Right lung (tissue), 10 donors: ENCODE measurements at places on chromosomes 7 and 10. TPM values are rescaled to one million over a fixed set of nuclear protein-coding genes. Genes with fewer than 3 reads are reported as not detected.

GALNT17 gene
- 17.1 TPM for polyA plus RNA-seq

GNG11 gene
- polyA plus RNA-seq: 52.5 TPM

PNLIPRP3 gene
- polyA plus RNA-seq: not detected

EGR2 gene
- 0.85 TPM for polyA plus RNA-seq

CYTH3 gene
- 20.3 TPM for polyA plus RNA-seq

LRRC18 gene
- 1.1 TPM for polyA plus RNA-seq

ANKRD2 gene
- polyA plus RNA-seq: 0.90 TPM

PSD gene
- polyA plus RNA-seq: 7.4 TPM

DNA sequence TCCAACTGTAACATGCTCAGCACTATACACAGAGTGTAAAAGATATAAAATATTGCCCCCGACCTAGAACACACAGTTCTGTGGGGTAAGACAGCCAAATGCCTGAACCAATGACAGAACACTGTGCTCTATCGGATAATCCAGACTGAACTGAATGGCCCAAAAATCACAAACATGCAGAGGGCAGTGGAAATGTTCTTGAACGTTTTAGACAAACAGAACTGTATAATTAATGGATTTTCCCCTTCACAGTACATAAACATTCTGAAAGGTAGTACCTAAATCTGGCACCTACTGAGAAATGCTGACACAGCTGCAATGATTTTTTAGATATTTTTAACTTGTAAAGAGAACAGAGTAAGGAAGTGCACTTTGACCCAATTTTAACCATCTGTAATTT, 33.4 kb downstream of the PARD3 start:
- no peak for DNase-seq

GRCh38 chr10:14543046-14543903, 212.6 kb upstream of the FRMD4A start:
- DNase-seq: no peak

GRCh38 chr10:112246-112645, 23.0 kb upstream of the ZMYND11 start:
- DNase-seq: no peak

DNA sequence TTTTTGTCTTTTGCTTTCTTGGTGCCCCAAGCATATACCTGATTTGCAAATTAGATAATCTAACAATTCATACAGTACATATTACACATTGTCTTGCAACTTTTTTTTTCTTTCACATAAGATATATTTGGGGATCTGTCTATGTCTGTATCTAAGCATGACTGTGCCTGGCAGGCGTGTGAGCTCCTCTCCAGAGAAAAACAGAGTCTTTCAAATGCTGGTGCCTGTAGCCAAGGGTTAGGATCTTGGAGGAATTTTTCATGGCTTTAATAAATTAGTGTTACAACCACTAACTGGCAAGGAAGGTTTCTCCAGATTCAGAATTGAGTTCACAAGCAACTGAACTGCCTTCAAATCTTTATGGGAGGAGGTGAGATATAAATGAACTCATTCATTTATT, 14.8 kb upstream of the SLF2 start:
- DNase-seq: no peak

- DNase-seq: no peak
Measured at GRCh38 chr10:24944512-24945255, 7.7 kb downstream of the PRTFDC1 start.

DNA sequence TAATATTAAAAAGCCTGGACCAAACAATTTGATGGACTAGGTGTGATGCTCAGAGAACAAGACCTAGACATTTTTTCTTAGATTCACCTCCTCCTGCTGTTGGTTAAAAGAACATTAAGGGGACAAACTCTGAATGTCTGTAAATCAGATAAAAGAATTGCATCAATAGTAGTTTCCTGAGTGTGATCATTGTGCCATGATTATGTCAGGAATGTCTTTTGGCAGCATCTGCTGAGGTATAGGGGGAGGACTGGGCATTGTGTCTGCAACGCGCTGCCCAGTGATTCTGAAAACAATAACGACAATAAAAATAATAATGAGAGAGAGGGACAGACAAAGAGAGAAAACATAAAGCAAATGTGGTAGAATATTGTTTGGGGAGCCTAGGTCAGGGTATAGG, 6.9 kb downstream of the C7orf57 start:
- DNase-seq: no peak

- no peak for DNase-seq
Measured at GRCh38 chr10:71045936-71046335, 157.6 kb upstream of the PCBD1 start.

DNA sequence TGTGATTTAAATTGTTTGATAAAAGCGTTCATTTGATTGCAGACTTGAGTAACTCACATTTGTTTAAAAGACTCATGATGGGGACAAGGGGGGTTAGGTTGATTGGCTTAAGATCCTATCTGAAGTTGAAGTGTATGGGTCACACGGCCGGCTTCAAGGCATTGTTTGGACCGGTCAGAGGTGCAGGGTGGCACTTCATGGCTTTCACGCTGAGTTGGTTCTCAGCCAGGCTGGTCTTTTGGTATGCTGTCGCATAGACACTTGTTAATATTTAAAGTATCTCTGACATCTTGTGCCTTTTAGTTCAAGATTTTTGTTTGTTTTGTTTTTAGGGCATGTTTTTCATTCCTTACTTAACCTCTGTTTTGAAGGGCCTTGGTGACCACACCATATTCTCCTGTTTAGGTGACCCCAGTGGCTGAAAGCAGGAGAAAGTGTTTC, 58.1 kb downstream of the CCNY start:
- DNase-seq: no peak

DNA sequence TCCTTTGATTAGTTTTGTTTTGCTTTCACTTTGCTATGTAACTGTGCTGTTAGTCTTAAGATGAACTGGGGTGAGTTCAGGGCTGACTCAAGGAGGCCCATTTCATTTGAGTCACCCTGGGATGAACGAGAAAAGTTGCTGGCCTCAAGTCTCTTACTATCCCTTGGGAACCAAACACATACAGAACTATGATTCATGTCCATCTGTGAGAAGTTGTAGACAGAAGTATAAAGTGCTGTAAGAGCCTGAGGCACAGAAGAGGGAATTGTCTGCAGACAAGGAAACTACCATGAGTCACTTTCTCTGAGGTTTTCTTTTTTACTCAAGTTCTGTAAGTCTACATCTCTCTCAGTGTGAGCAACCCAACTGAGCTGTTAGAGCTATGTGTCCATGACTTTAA, 179.8 kb upstream of the CSTF2T start:
- DNase-seq: no peak

DNA sequence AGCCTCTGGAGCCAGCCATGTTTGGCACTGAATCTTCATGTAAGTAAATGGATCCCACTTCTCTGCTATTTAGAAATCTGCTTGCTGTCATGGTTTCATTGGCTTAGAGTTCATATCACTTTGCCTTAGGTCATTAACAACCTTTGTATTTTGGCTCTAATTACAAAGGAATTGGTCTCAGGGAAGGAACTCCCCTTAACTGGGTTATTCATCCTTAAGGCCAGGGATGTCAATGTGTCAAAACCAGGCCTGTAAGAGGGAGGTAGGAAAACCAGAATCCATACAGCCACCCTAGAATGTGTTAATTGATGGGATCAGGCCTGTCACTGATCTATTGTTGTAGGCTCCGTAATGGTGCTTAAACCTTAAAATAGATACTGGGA, 67.3 kb downstream of the ST7 start:
- DNase-seq: no peak

DNA sequence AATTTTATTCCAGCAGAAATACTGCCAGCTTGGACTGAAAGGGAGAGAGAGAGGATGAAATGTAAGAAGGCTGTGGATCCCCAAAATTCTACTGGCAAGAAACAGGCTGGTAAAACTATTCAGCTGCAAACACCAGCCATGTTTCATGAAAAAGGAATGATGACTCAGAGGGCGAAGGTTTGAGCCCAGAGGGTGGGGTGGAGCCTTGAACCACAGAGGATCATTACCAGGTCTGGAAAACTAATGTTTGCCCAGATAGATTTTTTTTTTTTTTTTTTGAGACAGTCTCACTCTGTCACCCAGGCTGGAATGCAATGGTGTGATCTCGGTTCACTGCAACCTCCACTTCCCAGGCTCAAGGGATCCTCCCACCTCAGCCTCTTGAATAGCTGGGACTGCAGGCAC, 41.7 kb upstream of the NRF1 start:
- no peak for DNase-seq

DNA sequence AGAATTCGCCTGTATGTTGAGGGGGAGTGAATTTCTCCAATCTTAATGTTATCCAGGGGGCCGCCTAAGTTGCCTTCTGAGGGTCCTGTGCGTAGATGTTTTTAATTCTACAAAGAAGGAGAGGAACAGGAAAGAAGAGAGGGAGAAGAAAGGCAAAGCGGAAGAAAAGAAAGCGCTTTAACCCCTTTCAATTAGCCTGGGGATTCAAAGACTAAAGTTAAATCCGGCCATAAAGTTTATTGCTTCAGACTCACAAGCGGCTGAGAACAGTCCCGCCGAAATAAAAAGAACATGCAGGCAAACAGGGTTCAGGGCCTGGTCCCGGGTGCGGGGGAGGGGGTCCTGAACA, 4.5 kb downstream of the HOXA5 start:
- DNase-seq: no peak

DNA sequence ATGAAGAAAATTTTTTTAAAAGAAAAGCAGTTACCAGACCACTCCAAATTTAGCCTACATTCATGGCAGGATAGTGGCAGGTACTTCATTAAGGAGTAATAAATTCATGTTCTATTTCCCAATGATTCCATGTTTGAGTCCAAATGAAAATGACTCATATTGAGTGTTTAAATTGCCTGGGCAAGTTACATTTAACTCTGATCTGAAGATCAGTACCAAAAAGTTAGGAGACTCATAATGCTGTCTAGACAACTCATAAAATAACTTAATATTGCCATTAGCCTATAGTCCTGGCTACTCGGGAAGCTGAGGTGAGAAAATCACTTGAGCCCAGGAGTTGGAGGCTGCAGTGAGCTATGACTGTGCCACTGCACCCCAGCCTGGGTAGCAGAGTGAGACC, 13.0 kb downstream of the BRAF start:
- DNase-seq: no peak

GRCh38 chr7:80047032-80047431, 87.6 kb upstream of the GNAI1 start:
- no peak for DNase-seq

- DNase-seq: no peak
Measured at GRCh38 chr10:35720366-35720765, 78.3 kb upstream of the FZD8 start.

- DNase-seq: no peak
Measured at GRCh38 chr7:36884351-36884750, 160.1 kb upstream of the AOAH start.

DNA sequence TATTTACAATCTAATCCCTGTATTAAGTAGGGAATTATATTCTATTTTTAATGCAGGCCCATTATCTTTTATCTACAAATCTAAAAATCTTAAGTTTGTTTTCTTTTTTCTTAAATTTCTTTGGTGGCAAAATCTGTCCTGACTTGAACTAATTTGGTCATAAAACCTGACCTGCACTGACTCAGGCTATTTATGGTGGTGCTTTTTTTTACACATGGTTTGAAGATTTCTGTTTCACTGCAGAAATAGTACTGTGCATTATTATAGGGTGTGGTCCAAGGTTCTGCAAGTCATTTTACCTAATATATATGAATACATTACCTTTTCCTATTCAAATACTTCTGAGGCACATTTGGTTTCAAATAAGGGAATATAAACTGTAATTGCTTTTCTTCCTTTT, 137.0 kb downstream of the CD36 start:
- DNase-seq: no peak

DNA sequence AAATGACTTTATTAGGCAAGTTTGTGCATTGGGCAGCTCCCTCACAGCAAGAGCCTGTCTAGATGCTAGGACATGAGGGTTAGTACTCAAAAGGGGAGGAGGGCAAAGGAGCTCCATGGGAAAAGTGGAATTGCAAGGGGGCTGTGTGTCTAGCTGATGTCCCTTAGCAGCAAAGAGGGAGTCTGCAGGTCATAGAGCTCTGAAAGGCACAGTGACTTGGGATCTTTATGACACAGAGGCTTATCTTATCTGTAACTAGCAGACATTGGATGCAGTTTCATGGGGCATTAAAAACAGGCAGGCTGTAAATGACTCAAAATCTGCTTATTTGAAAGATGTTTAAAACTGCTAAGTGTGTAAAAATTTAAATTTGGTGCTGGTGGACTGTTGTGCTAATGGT, 556.2 kb upstream of the FZD8 start:
- no peak for DNase-seq
